Activated naive CD4-positive, alpha-beta T cell treated with Interleukin-2 at 50 U/mL for 16 hours (primary cell): ENCODE measurements at places on chromosomes 7 and 10.

GRCh38 chr7:85033263-85033662, 153.6 kb downstream of the SEMA3D start:
- no peak for DNase-seq

DNA sequence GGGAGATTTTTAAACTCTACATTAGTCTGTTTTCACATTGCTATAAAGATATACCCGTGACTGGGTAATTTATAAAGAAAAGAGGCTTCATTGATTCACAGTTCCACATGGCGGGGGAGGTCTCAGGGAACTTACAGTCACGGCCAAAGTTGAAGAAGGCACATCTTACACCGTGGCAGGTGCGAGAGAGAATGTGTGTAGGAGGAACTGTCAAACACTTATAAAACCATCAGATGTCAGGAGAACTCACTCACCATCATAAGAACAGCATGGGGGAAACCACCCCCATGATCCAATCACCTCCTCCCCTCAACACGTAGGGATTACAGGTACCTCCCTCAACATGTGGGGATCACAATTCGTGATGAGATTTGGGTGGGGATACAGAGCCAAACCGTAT, 129.5 kb downstream of the FGFR2 start:
- DNase-seq: no peak

GRCh38 chr7:16810112-16810511, 5.3 kb upstream of the AGR2 start:
- DNase-seq: no peak

- DNase-seq: no peak
These were observed 156.5 kb downstream of the PRKCQ start for GRCh38 chr10:6423413-6424170.

DNA sequence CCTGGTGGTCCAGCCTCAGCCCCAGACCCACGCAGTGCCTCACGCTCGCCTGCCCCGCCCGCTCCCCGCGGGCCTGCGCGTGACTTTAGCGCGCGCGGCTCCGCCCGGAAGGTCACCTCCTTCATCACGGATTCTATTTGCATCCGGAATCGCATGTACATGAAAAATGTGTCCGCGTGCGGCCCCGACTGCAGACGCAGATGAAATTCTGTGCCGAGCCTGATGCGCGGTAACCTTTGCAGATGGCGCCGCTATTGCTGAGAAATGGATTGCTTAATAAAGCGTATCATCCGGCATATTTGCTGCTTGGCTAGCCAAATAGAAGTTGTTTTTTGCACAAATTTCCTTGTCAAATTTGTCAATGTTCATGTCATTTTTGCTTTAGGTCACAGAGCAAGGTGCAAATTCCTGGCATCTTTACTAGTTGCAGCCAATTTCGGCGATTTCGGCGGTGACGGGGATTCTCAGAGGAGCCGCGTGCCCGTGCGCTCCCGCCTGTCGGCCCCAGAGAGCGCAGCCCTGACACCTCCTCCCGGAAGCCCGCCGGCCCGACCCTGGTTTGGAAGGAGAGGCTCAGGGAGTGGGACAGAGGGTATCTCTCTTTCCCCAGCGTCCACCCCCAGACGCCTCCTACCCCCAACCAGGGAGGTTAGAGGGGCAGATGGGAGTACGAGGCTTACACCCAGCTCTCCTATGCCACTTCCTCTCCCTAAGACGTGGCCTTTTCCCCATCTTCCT, 85.9 kb upstream of the PAX2 start:
- DNase-seq: no peak

- no peak for DNase-seq
These were observed 69.7 kb upstream of the FHIP2A start for GRCh38 chr10:114751856-114752255.

GRCh38 chr7:5997210-5997808, 11.5 kb downstream of the PMS2 start:
- DNase-seq: peak; percentile 41

GRCh38 chr7:80960244-80960795, 41.5 kb upstream of the SEMA3C start:
- no peak for DNase-seq

- no peak for DNase-seq
These were observed 38.3 kb downstream of the MACROH2A2 start for GRCh38 chr10:70090951-70091350.

DNA sequence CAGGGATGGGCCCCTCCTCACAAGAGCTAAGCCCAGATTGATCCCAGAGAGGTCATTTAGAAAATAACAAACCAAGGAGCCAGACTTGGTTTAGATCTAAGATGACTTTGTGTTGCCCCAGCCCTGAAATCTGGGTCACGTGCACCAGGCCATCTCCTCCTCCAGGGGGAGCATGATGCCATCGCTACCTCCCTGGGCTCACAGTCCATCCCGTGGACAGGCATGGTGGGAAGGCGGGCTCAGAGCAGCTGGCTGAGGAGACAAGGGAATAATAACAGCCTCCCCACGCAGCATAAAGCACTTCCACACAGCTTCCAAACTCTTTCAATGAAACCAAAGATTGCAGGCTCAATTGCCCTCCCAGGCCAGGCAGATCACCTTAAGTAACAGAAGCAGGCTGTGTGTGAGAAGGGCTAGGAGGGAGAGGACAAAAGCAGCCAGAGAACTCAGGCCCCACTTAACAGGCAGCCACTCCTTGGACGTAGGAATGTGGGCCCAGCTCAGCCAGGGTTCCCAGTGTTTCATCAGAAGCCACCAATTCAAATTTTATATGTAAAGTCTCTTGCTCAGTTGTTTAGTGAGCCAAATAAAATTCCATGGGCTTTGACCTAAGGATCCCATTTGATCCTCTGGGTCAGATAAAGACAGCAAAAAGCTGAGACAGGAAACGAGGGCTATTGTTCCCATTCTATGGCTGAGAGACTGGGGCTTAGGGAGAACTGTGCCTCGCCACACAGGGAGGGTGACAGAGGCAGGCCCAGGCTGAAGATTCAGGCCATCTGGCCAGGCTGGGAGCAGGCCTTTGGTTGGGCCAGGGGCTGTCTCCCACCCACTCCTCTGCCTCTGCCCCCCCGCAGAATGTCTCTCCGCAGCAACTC, 100.2 kb downstream of the COL13A1 start:
- DNase-seq: no peak

GRCh38 chr10:59997827-59998525, 91.6 kb upstream of the CCDC6 start:
- no peak for DNase-seq
